Stimulated activated CD4-positive, alpha-beta T cell treated with anti-CD3 and anti-CD28 coated beads, Interleukin-15, amount 100 ng/mL, for 1 hour (primary cell): ENCODE measurements at places on chromosomes 5 and 9.
A peak's percentile ranks its signal among the peaks of the same experiment; 100 is the strongest.

- DNase-seq: no peak
Measured at GRCh38 chr5:31415009-31415923, 116.6 kb downstream of the DROSHA start.

DNA sequence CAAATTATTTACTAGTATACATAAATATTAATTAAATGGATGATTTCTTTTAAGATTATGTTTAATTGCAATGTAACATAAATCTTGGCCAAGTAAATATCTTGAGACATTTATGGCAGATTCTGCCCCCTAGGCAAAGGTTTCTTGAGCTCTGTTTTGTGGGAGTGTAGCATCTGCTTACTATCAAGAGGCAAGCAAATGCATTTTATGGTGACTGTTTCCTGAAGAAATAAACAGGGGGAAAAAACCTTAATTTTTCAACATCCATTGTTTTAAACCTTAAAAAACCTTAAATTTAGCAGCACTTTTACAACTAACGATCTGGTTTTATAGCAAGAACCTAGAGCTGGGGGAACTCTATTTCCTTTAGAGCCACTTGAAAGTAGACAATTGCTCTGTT is 25.7 kb upstream of the FREM1 start:
- no peak for DNase-seq

- DNase-seq: no peak
Measured at GRCh38 chr5:2029206-2029605, 146.5 kb upstream of the IRX4 start.

- DNase-seq: no peak
Measured at GRCh38 chr5:62572918-62573514, 5.6 kb upstream of the LRRC70 start.

GRCh38 chr5:36763454-36763853 is 113.1 kb upstream of the NIPBL start:
- DNase-seq: no peak

DNA sequence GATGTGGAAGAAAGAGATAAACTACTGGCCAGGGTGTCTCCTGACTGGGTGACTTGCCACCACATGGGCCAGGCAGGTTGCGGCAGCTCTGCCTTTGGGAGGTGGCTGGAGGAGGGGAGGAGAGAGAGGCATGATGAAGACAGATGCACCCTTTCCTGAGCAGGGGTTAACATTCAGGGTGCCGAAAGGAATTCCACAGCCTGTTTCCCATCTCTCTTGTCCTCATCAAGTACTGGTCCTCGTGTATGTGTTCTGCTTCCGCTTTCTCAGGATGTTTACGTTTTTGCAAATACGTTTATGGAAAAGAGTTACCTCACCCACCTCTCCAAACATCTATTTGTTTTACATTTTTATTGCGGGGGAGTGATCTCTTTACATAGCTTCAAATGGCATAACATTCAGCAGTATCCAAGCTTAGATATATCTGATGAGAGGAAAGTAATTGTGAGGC is 73.4 kb downstream of the C9orf85 start:
- no peak for DNase-seq

DNA sequence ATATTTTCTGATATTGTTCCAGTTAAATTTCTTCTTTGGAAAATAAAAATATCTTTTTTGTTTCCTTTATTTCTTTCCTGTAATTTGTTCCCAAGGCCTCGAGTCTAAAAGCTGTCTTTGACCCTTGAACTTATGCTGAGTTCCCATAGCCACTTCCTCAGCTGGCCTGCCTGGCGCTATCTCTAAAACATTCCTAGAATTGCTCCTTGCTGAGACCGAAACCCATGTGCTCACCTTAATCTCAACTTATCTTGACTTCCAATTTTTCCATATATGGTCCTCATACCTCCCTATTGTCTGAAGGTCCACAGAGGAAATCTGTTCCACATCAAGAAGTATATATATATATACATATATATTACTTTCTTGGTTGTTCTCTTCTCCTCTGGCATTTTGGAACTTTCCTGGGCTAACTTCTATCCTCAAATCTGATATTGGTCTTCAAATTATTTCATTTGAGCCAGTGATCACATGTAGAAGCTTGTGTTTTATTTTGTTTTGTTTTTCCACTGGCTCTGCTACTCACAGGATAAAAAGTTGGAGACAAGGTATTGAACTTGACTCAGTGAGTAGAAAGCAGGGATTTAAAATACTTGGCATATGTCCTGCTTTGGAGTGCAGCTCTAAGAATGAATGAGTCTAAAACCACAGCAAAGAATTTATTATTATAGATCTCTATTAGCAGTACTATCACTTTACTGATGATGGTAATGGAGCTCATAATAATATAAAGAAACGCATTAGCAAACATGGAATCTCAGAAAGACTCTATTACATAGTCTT is 45.2 kb downstream of the ENC1 start:
- no peak for DNase-seq

GRCh38 chr9:107261106-107261505 is 22.0 kb upstream of the RAD23B start:
- no peak for DNase-seq

GRCh38 chr5:9621379-9621903 is 8.7 kb downstream of the TAS2R1 start:
- DNase-seq: no peak

DNA sequence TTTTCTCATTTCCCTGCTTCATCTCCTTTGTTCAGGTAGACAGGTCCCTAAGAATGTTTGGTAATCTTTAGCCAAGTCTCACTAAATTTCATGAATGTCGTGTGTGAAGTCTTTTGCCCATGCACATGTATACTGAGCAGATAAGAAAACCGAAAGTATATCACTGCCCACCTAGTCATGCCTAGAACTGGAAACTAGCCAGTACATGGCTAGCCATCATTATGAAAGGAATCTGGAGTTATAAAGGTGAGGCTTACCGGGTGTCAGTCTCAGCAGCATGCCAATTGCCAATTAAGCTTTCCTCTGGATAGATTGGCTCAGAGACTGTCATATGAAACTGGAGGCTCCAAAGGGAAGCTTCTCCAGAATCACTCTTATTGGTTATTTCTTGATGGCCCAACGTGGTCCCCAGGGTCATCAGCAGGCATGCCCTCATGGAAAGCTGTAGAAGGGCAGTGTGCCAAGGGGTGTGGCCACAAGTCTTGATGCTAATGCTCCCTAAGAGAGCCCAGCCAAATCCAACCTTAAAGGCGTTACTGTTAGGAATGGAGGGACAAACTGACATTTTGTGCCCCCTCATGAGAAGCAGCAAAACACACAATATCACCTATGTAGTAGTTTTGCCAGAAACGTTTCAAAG is 307.3 kb upstream of the PIK3R1 start:
- DNase-seq: no peak

DNA sequence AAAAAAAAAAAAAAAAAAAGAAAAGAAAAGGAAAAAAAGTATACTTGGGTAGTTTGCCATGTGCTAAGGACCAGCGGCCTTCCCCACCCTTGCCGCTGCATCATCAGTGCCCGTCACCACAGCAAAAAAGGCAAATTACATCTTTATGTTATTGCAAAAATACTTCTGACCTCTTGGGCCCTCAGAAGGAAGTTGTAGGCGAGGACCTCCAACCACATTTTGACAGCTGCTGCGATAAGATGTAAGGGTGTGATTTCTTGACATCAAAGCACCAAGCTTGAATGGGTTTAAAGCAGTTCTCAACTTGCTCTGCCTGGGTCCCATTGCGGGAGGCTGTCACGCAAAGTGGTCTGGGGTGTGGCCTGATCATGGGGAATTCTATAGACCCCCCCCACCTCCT is 39.2 kb downstream of the DMRT1 start:
- no peak for DNase-seq

- no peak for DNase-seq
Measured at GRCh38 chr5:14342306-14342705, 199.2 kb downstream of the TRIO start.

DNA sequence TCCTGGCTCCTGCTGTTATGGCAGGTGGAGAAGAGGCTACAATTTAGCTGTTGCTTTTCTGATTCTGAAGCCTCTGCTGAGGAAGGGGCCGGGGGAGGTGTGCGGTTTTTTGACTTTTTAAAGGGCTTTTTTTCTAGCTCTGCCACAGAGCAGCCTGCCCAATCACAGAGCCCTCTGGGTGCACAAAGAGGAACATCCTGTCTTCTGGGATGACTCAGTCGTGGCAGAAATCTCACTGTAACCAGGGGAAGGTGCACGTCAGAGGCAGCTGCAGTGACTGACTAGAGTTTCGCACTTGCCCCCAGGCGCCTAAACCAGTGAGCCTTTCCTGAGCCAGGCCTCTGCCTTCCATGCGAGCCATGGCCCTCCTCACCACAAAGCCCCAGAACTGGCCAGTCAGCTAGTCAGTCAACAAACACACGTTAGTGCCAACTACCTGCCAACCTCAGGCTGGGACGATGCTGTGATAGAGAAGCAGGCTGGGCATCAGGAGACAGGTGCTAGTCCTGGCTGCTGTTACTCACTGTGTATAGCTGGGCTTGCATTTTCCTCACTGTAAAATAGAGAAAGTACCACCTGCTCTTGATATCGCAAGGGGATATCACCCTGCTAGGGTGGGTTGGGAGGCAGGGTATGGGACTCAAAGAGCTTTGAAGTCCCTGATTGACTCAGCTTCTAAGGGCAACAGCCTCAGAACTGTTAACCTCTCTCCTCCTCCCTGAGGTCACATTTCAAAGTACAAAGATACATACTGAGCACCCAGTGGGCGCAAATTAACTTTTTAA is 2.2 kb downstream of the AKNA start:
- DNase-seq: peak; percentile 57

DNA sequence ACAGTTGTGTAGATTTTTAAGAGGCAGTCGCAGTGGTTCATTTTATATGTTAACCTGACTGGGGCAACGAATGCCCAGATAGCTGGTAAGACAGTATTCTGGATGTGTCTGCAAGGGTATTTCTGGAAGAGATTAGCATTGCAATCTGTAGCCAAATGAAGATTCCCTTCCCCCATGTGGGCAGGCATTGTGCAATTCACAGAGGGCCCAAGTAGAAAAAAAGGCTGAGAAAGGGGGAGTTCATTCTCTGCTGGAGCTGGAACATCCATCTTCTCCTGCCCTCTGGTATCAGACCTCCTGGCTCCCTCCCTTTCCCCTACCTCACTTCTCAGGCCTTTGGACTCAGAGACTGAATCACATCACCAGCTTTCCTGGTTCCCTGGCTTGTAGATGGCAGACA is 70.6 kb downstream of the TENT4A start:
- DNase-seq: no peak

DNA sequence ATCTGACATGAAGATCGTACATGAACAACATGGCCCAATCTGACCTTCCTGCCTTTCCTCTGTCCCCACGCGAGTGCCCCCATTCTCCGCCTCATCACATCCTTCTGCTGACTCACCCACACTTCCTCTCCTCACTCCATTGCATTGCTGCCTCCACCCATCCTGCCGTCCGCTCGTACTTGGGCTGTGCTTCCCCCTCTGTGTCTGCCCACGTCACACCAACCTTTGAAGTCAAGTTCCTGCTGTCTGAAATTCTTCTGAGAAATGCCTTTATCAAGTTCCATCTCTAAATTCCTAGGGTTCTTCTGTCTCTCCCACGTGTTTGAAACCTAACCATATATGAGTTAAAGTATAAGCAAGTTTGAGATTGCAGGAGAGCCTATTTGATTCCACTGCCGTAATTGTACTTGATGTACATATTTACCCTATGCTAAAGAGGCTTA is 18.0 kb upstream of the STARD4 start:
- DNase-seq: peak; percentile 47

- DNase-seq: no peak
Measured at GRCh38 chr9:22683700-22684075, 237.1 kb downstream of the DMRTA1 start.

GRCh38 chr5:33079548-33079947 is 361.2 kb upstream of the TARS1 start:
- no peak for DNase-seq

GRCh38 chr9:98104445-98104881 is 14.6 kb downstream of the TRIM14 start:
- DNase-seq: no peak

DNA sequence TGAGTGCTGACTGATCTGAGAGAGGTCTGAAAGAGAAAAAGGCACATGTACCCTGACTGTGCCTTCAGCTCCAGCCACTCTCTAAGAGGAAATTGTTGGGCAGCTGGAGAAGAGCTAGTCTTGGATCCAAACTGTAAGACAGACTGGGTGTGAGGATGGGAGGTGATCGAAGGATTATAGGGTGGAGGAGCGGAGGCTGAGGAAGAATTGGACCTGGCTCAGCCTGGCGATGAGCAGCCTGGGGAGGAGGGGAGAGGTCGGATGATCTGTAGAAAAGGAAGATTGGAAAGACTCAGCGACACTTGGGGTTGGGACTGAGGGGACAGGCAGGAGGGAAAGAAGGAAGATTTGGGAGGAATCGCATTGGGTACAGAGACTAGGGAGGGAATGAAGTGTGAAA is 98.6 kb upstream of the SLC25A48 start:
- no peak for DNase-seq

DNA sequence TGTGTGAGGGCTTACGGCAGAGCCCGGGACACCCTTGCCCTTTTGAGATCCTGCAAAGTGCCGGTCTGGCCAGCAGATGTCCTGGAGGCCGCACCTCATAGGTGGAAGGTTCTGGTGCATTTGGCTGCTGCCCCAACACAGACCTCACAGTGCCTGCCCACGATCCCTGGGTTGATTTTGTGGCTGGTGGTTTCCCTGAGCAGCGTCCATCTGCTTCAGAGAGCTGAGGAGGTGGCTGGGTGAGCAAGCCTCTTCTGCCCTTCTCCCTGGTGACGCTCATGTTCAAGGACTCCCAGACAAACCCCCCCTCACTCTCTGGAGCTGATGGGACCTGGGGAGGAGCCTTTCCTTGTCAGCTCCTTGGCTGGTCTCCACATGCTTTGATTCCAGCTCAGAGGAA is 18.9 kb downstream of the BNIP1 start:
- no peak for DNase-seq

- no peak for DNase-seq
Measured at GRCh38 chr5:15499528-15500324, at the start of gene FBXL7. FBXL7 (plus strand) TSS chr5:15500180.

DNA sequence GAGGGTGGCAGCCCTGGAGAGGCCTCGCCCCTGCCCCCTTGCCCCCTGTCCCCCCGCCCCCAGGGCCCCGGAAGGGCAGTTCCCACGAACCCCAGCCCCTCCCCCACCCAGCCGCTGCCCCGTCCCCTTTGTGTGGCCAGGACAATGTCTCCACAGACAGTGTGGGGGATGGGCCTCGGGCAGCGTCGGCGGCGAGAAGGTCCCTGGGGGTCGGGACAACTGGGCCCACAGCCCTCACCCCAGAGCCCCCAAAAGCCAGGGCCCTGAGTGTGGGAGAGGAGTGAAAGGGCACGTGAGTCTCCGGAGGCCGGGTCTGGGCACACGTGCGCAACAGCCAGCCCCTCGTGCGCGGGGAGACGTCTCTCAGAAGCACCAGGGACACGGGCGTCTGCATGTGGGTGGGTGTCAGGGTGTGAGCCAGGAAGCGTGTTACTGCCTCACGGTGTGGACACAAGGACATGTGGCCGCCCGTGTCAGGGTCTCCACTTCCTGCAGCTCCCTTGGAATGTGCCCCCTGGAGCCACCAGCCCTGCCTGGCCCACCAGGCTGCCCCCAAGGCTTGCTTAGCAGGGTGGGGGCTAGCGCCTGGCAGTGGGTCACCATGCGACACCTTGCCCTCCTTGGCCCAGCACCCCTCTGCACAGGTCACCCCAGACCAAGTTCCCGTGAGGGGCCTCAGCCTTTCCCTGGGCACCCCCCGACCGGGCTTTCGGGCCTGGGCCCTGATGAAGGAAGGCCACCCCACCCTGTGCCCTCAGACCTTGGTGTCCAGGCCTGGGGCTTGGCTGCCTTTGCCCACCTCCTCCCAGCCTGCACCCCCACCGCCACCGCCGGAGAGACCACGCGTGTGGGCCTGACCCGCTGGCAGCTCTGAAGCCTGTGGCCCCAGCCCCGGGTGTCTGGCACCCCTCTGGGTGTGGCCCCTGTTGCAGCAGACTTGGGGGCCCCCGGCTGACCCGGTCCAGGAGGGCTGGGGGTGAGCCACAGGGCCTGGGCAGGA is 12.8 kb upstream of the NRARP start:
- no peak for DNase-seq
